ENCODE measurements at places on chromosomes 16 and 17.

GRCh38 chr17:1880851-1881630 is 51.2 kb downstream of the RPA1 start:
- no peak for DNase-seq

GRCh38 chr17:78719630-78720298 is 62.3 kb downstream of the CYTH1 start:
- DNase-seq, result no peak

DNA sequence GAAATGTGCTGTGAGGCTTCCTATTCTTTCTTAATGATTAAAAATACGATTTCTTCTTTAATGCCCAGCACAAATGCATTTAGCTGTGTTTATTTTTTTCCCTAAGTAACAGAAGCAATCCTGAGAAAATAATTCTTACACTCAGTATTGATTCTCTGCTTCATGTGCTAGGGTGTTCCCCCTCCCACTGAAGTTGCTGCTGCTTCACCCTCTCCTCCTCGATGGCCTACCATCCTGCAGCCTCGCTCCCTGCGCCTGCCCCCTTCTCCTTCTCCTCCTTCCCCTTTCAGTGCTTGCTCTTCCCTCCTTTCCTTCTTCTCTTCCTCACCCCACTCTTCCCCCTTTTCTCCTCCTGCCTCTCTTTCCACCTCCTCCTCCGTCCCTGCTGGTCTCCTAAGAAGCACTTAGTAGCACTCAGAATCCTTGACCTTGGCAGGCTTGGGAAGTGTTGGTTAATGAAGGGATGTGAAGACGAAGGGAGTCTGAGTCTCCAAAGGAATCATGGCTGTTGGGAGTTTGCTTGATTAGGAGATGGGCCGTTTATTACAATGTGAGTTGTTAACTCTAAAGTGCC is 119.7 kb downstream of the RPTOR start:
- no peak for DNase-seq

DNA sequence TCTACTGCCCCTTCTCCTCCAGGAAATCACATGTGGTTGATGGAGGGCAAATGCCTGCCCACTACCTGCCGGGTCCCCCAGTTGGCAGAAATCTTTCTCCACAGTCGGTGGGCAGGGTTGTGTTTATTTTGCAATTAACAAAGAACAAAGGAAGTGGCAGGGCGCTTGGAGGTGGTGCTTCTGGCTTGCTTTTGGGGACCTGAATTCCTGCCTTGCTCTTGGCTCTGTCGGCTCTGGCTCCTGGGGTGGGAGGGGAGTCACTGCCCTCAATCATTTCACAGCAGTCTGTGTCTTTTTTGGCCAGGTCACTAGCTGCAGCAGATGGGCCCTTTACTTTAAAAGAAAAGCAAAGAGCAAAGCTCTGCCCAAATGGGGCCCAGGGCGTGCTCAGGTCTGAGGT is 69.2 kb downstream of the C16orf78 start:
- no peak for DNase-seq

- no peak for DNase-seq
Measured at GRCh38 chr17:7955414-7956227, 23.6 kb downstream of the CNTROB start.

DNA sequence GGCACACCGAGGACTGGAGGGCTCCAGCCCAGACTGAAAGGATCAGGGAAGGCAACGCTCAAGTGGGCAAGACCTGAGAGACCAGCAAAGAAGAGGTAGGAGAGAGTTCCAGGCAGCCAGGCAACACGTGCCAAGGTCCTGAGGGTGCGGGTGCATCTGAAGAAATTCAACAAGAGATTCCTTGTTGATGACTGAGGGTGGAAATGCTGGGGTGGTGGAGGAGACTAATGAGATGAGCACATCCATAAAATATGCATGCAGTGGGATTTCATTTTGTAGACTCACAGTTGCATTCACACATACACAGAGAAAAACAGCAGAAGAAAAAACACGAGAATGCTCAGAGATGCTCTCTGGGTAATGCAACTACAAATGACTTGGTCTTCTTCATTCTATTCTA is 154.8 kb upstream of the FOXF1 start:
- DNase-seq, result no peak

GRCh38 chr16:88499292-88499691 is 46.2 kb downstream of the ZFPM1 start:
- no peak for DNase-seq

- DNase-seq, result peak; percentile 82
Measured at GRCh38 chr16:57576429-57576870, 34.0 kb downstream of the ADGRG5 start.

GRCh38 chr16:84759906-84760305 is 59.9 kb upstream of the CRISPLD2 start:
- DNase-seq, result no peak

- no peak for DNase-seq
Measured at GRCh38 chr17:1271030-1271423, 783 bp downstream of the BHLHA9 start.

GRCh38 chr17:83002118-83002805 is 77.1 kb upstream of the METRNL start:
- DNase-seq, result no peak

DNA sequence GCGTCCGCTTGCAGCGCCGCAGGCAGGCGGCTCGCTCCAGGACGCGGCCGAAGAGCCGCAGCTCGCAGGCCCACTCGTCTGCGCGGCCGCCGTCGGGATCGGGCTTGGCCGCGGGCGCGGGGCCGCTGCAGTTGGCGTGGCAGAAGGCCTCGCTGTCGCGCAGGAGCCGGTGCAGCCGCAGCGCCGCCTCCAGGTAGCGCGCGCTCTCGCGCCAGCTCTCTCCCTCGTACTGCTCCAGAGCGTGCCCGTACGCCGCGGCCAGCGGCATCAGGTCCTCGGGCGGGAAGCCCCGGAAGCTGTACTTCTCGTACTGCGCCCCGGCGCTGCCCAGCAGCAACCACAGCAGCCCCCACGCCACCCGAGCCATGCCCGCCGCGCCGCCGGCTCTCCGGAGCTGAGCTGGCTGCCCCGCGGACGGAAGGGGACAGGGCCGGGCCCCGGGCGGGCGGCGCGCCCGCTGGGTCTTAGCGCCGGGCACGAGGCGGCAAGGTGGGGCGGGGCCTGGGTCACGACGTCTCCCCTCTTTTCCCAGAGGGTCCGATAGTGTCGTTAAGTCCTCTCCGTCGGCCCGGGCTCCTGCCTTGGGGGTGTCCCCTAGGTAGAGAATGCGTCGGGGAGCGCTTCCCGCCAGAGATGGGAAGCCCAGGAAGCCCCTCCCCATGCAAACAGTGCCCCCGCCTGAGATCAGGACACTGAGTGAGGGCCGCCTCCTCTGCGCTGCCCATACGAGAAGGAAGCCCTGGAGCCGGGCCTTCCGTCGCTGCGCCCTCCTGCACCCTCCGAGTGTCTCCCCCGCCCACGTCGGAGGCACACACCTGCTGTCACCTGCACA is at the start of gene P3H4:
TSS of gene P3H4 (minus strand) at position 401 of the 832 bp plus-strand sequence. CDS start at position 367, 34 bp downstream.
- peak; percentile 89 for DNase-seq

DNA sequence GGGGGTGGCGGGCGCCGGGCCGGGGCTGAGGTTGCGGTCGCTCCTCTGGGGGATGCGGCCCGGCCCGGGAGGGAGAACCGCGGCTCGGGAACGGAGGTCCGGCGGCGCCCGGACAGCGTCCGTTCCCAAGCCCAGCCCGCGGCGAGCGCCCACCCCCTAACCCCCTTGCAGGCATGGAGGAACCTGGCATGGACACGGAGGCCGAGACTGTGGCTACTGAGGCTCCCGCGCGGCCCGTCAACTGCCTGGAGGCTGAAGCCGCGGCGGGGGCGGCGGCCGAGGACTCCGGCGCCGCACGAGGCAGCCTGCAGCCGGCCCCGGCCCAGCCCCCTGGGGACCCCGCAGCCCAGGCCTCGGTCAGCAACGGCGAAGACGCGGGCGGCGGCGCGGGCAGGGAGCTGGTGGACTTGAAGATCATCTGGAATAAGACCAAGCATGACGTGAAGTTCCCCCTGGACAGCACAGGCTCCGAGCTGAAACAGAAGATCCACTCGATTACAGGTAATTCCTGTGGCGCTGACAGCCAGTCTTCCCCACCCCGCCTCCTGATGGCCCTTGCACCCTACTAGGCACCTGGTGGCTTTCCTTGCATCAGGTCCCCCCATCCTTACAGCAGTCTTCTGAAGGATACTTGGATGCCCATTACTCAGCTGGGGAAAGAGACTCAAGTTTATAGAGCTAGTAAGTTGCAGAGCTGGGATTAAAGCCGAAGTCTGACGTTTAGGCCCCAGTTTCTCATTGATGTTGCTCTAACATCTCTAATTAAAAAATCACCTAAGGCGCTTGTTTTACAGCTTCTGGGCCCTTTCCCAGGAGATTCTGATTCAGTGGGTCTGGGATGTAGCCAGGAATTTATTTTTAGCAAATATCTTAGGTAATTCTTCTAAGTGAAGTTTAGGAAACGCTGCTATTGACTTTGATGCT is 514 bp downstream of the UBFD1 start:
- peak; percentile 23 for DNase-seq

DNA sequence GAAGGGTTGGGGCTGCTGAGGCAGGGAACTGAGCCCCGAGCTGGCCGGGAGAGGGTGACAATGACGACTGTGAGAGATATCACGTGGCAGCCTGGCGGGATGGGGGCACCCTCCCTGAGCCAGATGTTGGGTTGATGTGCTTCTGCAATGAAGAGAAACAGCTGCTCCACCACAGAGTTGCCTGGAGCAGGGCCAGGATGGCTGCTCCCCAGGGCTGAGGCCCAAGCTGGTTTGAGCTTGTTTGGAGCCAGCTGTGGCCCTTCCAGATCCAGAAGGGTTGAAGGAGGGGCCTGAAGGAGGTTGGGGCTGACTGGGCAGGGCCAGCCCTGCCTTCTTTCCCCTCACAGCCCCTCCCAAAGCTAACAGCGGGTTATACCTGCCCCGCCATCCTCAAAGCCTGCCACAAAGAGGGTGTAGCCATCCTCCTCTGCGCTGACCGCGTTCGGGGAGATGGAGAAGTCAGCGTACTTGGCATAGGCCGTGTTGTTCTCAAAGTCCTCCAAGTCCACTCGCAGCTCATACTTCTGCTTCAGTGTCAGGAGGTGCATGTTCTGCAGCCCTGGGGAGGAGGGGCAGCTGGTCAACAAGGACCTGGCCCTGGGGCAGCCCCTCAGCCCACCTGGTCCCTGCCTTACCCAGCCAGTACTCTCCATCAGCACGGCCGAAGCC is 2.1 kb downstream of the MFAP4 start:
- DNase-seq, result no peak

- DNase-seq, result no peak
Measured at GRCh38 chr16:56551796-56552738, 12.8 kb upstream of the MT4 start.

DNA sequence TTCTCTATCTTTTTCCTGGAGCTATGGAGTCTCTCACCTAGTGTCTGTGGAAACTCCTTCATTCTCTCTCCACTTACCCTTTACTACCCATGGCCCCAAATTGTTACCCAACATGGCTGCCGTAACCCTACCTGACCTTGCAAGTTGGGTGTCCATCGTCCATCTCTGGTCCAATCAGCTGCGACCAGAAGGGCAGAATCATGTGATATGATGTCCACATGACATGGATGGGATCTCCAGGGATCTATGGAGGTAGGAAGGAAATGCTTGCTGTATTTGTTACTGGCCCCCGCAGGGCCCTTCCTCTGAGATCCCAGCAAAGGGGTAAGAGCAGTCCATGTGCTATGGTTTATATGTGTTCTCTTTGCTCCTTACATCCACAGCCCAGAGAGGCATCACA is 8.0 kb upstream of the DRC7 start:
- DNase-seq, result no peak

DNA sequence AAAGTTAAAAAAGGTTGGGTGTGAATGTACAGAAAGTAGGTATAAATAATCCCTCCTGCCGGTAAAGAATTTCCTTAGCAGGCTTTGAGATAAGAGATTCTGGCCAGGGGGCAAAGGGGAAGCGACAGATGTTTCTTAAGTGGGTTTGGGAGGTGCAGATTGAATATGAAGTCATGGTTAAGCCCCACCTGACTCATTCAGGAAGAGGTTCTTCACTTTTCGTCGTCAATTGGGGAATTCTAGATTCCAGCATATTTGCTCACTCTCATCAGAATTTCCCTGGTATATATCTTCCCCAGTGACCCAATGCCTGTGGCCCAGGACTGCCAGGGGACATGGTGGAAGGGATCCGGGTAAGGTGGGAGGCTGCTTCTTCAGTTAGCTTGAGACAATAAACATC is 127.8 kb downstream of the CPPED1 start:
- no peak for DNase-seq

DNA sequence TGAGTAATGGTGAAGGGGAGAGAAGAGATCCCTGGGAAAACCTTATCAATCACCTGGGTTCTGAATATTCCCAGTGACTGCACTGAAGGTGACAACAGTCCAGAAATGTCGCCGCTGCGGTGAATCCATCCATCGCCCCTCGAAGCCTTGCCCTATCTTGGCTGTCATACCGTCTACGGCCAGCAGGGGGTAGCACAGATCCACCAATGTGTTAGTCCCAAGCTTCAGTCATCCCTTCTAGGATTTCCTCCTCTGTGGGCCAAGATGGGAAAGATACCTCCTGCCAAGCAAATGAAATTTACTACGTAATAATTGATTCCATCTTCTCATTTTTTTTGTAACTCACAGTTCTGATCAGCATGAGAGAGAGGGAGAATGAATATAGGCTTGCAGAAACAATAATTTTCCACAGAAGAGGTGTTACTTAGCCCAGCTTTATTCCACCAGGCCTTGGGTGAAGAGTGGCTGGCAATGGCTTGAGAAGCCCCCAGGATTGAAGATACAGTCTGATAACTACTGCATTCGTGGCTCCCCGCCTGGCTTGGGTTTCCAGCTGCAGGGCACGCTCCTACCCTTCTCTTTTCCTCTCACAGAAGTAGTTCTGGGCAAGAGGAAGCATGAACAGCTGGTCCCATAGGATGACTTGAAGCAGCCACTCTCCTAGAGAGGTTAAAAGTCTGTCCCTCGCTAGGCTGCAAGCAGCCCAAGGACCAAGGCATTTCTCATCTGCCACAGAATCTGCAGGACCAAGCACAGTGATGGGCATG is 2.6 kb upstream of the FMNL1 start:
- DNase-seq, result peak; percentile 95

DNA sequence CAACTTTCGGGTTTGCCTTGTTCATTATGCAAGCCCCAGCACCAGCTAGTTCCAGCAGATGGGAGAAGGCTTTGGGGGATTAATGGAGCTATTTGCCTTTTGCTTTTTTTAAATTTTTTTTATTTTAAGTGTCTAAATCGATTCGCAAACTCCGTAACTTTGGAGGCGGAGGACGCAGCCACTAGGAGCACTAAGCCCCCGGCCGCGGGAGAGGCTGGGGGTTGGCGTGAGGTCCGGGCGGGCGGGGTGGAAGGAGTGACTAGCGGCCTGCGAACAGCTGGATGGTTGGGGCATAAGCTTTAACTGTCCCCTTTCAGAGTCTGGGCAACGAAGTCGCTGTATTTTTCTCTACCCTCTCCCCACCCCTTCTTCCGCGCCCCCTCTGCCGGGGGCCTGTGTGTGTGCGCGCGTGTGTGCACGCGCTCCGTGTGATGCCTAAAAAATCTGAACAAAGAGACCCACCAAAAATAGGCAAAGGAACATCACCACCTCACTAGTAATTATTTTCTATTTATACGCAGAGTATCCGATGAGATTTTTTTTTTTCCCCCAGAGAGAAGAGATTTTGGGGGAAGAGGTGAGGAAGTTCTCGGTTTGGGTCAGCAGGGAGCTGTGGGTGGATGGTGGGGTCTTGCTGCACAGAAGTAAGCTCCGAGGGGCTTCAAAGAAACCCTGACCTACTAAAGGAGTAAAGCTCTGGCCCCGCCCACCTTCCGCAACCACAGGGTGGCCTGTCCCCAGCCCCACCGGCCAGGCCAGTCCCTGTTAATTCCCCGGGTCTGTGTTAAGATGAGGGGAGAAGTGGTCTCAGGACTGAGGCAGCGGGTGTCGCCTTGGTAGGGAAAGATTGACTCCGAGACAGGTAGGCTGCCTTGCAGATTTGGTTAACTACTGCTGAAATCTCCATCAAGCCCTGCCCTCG is 2.3 kb downstream of the SHISA9 start:
- DNase-seq, result no peak
